ENCODE measurements at places on chromosomes 6 and 20. TPM values are rescaled to one million over a fixed set of nuclear protein-coding genes. Genes with fewer than 3 reads are reported as not detected.

DNA sequence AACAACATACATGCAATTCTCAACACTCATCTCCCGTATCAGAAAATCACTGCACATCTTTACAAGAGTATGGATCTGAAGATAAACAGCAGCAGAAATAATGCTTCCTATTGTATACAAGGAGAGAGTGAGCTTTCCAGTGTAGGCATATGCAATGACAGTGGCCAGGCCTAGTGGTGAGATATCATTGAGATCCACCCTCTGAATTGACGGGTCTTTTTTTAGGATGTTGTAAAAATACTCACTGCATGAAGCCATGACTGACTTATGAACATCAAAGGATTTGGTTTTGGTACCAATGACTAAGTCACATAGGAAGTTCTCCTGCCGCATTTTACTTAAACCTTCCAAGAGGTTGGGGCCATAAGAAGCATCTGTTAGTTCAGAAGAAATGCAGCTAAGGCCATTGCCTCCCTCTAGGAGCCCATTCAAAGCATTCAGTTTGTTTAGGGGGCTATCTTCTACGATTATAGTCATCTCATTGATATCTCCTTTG, 10.8 kb downstream of the KLHL31 start:
- H3K4me3 ChIP-seq = no peak overlapping the region
- peaks cover 12% of the 10 kb centered on the region for H3K4me1 ChIP-seq
- no peak overlapping the region for H3K27ac ChIP-seq
- DNase-seq = no peak
- no peaks in the 10 kb centered on the region for H3K36me3 ChIP-seq

- no peak overlapping the region for H3K27ac ChIP-seq
- no peaks in the 10 kb centered on the region for H3K27me3 ChIP-seq
- peaks cover 72% of the 10 kb centered on the region for H3K4me1 ChIP-seq
- peaks cover 17% of the 10 kb centered on the region for H3K36me3 ChIP-seq
Observed at GRCh38 chr6:125816828-125817280, 26.1 kb downstream of the NCOA7 start.

Gene CTAGE9
- polyA plus RNA-seq = not detected

DNA sequence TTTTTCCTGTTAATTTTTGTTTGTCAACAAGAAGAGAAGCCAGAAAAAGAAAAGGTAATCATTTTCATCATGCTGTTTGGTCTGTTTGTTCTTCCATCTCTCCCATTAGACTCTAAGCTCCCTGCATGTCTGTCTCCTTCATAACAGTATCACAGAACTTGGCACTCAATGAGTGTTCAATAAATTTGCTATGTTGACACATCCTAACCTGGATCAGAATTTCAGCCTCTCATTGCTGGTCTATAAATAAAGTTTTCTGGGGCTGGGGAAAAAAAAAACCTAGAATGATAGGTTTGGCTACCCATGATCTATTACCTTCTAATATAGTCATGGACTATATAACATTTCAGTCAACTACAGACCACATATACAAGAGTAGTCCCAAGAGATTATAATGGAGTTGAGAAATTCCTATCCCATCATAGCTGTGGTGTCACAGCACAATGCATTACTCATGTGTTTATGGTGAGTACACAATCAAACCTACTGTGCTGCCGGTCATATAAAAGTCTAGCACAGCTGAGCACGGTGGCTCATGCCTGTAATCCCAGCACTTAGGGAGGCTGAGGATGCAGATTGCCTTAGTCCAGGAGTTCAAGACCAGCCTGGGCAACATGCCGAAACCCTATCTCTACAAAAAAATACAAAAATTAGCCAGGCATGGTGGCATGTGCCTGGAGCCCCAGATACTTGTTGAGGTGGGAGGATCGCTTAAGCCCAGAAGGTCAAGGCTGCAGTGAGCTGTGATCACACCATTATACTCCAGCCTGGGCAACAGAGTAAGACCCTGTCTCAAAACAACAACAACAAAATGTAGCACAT, 5.9 kb downstream of the NUDT3 start:
- H3K36me3 ChIP-seq = no peaks in the 10 kb centered on the region
- no peak overlapping the region for H3K27ac ChIP-seq
- H3K4me3 ChIP-seq = no peak overlapping the region
- H3K4me1 ChIP-seq = peaks cover 13% of the 10 kb centered on the region

All from immature natural killer cell (primary cell).